K562 (cell line): ENCODE measurements at places on chromosomes 1 and 21. TPM values are rescaled to one million over a fixed set of nuclear protein-coding genes. Genes with fewer than 3 reads are reported as not detected.

DNA sequence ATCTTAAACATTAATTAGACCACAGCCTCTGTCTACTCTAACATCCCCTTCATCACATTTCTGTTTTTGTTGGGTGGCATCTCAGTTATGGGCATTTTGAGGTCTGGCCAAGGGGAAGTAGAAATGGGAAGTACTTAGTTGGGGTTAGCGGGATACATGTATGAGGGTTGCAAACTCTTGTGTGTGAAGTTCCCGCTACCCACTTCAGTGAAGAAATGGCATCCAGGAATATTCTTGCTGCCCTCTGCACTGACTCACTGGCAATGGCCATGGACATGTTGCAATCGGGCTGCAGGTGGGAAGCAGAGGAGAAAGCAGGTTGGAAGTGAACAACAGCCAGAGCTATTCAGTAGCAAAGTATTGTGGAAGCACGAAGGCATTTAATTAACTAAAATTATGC lies 7.4 kb downstream of the CD48 start:
- no peaks in the 10 kb centered on the region; the same call in 2 of the 3 replicates for H3K4me1 ChIP-seq
- peaks cover 22% of the 10 kb centered on the region for H3K27me3 ChIP-seq
- no peak overlapping the region for H3K27ac ChIP-seq
- no peak for DNase-seq
- H3K4me3 ChIP-seq = no peak overlapping the region

DNA sequence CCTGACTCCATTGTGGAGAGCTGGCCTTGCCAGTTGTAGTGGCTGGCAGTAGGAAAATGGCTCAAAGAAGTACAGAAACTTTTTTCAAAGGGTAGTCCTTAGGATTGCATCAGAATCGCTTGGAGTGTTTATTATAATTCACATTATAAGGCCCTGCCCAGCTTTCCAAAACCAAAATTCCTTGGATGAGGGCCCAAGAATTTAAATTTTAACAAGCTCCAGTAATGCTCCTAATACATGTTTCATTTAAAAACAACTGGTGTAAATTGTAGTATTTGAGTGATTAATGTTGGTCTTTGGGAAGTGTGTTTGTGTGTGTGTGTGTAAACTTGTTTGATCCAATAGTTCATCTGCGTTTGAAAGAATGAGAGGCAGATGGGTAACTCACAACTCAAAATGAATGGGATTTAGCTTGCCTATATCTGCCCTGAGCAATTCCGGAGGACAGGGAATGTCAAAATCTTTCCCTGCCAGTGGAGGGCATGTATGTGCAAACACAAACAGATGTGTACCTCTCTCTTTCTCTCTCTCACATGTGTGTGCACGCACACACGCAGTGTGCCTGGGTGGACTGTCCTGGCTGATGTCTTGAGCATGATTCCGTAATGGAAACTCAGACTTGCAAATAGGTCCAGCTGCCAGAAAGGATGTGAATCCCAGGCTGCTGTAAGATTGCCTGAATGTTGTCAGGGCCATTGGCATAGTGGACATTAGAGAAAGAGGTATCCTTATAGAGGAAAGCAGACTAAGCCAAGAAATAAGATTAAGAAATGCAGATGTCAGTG lies 293.1 kb downstream of the LMX1A start:
- H3K36me3 ChIP-seq = no peaks in the 10 kb centered on the region
- no peaks in the 10 kb centered on the region for H3K27me3 ChIP-seq
- H3K27ac ChIP-seq = no peak overlapping the region
- H3K4me1 ChIP-seq = no peaks in the 10 kb centered on the region
- no peak for DNase-seq

DNA sequence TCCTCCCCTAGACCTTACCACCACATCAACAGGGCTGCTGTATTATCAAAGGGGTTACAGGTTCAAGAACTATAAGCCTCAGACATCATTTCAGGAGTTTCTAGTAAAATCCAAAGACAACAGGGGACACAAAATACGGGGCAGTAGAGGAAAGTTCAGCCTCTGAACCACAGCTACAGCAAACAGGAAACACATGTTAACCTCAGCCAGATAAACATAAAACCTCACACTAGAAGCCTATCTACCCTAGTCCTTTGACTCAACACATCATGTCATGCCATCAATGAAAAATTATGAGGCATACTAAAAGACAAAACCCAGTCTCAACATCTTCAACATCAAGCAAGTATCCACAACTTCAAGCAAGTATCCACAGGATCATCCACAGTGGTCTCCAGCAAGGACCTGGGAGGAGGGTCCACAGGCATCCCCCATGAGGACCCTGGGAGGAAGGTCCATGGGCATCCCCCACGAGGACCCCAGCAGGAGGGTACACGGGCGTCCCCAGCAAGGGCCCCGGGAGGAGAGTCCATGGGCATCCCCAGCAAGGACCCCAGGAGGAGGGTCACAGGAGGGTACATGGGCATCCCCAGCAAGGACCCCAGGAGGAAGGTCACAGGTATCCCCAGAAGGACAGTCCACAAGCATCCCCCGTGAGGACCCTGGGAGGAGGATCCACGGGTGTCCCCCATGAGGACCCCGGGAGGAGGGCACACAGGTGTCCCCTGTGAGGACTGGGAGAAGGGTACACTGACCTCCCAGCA lies 440.0 kb downstream of the MATN1 start:
- no peaks in the 10 kb centered on the region for H3K36me3 ChIP-seq
- H3K4me1 ChIP-seq = no peaks in the 10 kb centered on the region
- DNase-seq = no peak
- no peaks in the 10 kb centered on the region; the same call in 2 of the 3 replicates for H3K27me3 ChIP-seq
- H3K4me3 ChIP-seq = no peak overlapping the region

Gene NUP210L
- not detected in 2 replicates for total RNA-seq

Gene ALX3
- not detected in 2 replicates for total RNA-seq

DNA sequence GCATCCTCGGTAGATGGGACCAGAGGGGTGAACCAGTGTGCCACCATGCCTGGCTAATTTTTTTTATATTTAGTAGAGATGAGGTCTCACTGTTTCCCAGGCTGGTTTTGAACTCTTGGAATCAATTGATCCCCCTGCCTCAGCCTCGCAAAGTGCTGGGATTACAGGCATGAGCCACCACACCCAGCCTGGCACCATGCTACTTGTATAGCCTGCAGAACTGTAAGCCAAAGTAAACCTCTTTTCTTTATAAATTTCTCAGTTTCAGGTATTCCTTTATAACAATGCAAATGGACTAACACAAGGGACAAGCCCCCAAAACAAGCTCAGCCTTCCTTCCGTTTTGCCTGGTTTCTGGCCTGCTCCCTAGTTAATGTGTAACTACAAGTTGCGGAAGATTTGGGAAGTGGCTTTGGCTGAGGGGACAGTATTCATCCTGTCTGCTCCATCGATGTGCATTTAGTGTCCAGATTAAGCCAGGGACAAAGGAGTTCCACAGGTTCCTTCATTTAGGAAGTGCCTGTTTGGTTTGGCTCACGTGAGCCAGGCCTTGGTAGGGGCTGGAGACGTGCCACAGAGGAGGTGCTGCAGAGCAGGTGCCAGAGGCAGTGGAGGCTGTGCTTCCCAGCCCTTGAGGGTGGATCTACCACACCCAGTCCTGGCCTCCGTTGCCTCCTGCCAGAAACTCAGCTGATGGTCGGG lies 4.4 kb downstream of the AVPR1B start:
- H3K36me3 ChIP-seq = no peaks in the 10 kb centered on the region
- peaks cover 46% of the 10 kb centered on the region for H3K27me3 ChIP-seq
- no peak overlapping the region for H3K27ac ChIP-seq
- H3K4me1 ChIP-seq = peaks cover 17% of the 10 kb centered on the region; the same call in 1 of the 2 replicates
- DNase-seq = no peak

DNA sequence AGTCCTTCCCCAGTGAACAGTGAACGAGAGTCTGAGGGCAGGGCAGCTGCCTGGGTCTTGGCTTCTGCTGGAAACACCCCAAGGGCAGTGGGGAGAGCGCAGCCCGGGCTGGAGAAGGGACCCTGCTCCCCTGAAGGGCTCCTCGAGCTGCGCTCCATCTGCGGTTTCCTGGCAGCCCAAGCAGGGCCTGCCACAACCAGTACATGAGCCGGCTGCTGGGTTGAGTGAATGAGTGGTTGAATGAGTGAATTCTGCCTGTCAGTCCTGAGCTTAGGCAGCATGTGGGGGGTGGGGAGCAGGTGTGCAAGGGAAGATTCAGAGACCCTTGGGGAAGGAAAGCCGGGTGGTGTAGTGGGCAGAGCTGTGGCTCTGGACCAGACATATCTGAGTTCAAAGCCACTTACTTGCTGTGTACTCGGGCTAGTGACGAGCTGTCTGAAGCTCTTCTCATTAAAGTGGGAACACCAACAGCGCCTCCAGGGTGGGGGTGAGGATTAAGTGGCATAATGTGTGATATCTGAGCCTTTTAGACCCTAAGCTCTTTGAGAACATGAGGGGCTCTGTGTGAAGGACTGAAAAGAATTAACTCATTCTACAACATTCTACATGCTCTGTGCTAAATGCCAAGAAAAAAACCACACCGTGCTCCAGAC lies 3.7 kb downstream of the OPRD1 start:
- no peak overlapping the region for H3K27ac ChIP-seq
- peaks cover 62% of the 10 kb centered on the region for H3K27me3 ChIP-seq
- H3K4me3 ChIP-seq = no peak overlapping the region
- H3K4me1 ChIP-seq = no peaks in the 10 kb centered on the region

Gene KISS1
- total RNA-seq = not detected in 2 replicates

Gene GCSAML
- not detected in 2 replicates for total RNA-seq

Gene VWA1
- 6.4 and 7.1 TPM in 2 replicates for total RNA-seq
